RPMI8226 (cell line): ENCODE measurements at places on chromosomes 12 and 14.

GRCh38 chr12:80373666-80374065 lies 70.4 kb upstream of the PTPRQ start:
- DNase-seq: no peak

DNA sequence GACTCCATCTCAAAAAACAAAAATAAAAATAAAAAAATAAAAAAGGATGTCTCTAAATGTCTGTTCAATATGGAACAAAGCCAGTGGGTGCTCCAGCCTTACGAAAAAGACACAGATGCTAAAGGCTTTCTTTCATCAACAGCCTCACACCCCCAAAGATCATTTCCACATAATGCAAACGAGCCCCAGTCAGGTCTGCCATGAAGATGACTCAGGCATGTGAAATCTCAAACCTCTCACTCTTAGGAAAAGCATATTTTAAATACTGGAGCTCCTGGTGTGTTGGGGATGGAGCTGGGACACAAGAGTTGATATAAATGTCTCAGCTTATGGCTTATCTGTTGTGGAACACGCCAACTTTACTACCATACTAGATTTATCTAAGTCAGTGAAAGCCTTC lies 49.9 kb upstream of the PLXNC1 start:
- DNase-seq: no peak

DNA sequence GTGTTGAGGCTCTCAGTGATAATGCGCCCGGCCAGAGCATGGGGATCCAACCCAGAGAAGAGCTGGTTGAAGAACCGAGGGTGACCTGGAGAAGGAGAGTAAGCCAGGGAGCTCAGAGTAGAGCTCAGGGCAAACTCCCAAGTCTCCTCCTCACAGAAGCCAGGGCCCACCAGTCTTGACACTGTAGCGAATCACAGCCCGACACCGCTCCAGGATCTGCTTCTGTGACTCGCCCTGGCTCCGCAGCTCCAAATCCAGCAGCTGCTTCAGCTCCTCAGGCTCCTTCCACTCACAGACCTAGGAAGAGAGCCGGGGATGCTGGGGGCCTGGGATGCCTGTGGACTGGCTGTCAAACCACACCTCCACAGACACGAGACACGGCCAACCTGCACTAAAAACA lies 8.2 kb upstream of the ZNF740 start:
- DNase-seq: no peak

DNA sequence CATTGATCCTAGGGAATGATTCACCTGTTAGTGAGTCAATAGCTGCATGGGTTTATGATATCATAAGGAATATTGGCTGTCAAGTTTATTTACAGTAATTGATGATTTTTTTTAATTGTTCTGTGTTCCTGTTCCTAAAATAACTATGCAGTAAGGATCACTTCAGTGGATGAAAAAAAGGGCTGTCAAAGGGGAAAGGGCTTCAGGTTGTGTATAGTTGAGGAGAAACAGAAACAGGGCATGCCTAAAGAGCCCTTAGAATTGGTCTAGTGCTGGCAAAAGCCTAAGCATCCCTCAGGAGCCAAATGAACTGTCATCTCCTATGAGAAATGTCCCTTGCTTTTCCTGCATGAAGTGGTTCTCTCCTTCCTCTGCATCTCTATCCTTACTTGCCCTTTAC lies 444.9 kb downstream of the RMST start:
- DNase-seq: no peak

- DNase-seq: no peak
These were observed 364.7 kb downstream of the NOVA1 start for GRCh38 chr14:26233118-26233517.
